ENCODE measurements at places on chromosomes 12 and 14.

GRCh38 chr14:34219661-34220377 is 242.2 kb downstream of the SPTSSA start:
- no peak for DNase-seq

- DNase-seq, result peak; percentile 25
These were observed 31.5 kb downstream of the COA8 start for GRCh38 chr14:103594265-103594664.

GRCh38 chr12:84313323-84313675 is 599.3 kb downstream of the SLC6A15 start:
- no peak for DNase-seq

DNA sequence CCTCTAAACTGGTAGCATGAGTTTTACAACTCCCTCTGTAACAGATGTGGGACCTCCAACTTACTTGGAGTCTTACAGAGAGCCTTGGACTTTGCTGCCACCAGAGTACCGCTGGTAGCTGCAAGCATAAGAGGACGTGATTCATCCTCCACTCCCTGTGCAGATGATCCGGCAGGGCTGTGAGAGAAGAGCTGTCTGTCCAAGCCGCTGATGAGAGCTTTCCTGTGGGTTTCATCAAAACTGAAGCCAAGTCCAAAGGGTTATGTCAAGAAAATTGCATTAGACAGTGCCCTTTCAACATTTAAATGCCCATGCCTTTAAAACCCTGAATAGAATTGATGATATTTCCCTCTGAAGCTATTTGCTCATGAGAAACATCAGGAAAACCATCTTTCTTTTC is 85.8 kb downstream of the LLPH start:
- no peak for DNase-seq

- no peak for DNase-seq
These were observed 11.7 kb upstream of the PTHLH start for GRCh38 chr12:27984275-27984674.

GRCh38 chr12:7451756-7452155 is 7.8 kb upstream of the CD163L1 start:
- DNase-seq, result no peak

- DNase-seq, result no peak
These were observed 71.8 kb downstream of the NPAS3 start for GRCh38 chr14:33010495-33010894.

DNA sequence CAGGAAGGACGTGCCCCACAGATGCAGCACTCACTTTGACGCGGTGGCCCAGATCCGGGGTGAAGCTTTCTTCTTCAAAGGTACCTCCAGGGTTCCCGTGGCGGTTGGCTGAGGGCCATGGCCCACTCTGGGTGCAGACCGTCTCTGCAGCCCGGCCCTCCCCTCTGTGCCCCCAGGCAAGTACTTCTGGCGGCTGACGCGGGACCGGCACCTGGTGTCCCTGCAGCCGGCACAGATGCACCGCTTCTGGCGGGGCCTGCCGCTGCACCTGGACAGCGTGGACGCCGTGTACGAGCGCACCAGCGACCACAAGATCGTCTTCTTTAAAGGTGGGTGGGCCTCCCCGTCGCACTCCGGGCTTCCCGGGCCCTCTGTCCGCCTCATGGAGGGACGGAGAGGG is 16.9 kb downstream of the MMP17 start:
- no peak for DNase-seq

GRCh38 chr14:96038558-96038919 is 623 bp upstream of the C14orf132 start:
- DNase-seq, result no peak

GRCh38 chr14:38297681-38298080 is 41.8 kb upstream of the CLEC14A start:
- no peak for DNase-seq

DNA sequence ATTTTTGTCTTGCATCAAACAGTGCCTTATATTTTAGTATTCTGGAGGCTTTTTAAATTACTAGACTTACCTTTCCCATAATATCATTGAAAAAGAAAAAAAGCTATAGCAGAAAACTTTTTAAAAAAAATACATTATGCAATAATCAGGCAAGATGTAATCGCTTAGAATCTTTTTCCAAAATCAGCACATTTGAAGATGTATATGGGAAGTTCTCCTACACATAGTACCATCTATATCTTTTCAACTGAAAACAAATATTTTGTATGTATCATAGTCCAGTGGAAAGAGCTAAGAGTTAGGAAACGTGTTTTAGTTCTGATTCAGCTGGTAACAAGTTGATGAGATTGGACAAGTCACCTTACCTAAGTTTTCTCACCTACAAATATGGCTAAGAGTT is 70.6 kb downstream of the SLC41A2 start:
- DNase-seq, result no peak

DNA sequence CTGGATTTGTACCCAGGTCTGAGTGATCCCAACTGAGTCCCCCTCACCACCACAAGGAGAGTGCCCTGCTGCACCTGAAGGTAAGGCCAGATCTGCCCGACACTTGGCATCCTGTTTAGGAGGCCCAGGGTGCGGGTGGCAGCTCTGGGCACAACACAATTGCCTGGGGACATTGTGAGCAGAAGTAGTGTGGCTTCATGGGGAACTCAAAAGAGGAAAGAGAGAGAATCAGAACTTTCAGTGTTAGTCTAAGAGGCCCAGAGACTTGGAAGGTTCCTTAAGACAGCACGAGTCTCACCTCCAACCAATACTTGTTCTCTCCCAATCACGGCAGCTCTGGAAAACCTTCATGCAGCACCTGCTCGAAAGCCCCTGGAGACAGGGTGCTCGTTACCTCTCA is 6.6 kb upstream of the SLC8B1 start:
- DNase-seq, result no peak

GRCh38 chr12:116337312-116337711 is 59.8 kb upstream of the MED13L start:
- no peak for DNase-seq

GRCh38 chr12:52137746-52138145 is 54.1 kb downstream of the KRT80 start:
- DNase-seq, result no peak

GRCh38 chr14:95659293-95659989 is 26.8 kb upstream of the TCL1B start:
- no peak for DNase-seq

DNA sequence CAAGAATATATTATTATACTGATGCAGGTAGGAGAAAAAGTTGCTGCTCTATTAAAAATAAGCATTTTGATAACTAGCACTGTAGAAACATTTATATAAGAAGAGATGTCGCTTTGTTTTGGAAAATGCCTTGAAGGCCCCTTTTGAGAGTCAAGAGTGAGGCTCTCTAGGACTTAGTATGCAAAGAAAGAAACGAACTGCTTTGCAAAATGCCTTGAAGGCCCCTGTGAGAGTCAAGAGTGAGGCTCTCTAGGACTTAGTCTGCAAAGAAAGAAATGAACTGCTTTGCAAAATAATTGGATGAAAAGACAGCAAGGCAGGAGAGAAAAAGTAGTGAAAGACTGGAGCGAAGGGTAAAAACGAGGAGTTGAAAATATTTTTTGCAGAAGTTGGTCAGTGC is 65.9 kb downstream of the AVPR1A start:
- DNase-seq, result no peak

- DNase-seq, result no peak
These were observed 226.8 kb downstream of the FBXL14 start for GRCh38 chr12:1367331-1368291.

DNA sequence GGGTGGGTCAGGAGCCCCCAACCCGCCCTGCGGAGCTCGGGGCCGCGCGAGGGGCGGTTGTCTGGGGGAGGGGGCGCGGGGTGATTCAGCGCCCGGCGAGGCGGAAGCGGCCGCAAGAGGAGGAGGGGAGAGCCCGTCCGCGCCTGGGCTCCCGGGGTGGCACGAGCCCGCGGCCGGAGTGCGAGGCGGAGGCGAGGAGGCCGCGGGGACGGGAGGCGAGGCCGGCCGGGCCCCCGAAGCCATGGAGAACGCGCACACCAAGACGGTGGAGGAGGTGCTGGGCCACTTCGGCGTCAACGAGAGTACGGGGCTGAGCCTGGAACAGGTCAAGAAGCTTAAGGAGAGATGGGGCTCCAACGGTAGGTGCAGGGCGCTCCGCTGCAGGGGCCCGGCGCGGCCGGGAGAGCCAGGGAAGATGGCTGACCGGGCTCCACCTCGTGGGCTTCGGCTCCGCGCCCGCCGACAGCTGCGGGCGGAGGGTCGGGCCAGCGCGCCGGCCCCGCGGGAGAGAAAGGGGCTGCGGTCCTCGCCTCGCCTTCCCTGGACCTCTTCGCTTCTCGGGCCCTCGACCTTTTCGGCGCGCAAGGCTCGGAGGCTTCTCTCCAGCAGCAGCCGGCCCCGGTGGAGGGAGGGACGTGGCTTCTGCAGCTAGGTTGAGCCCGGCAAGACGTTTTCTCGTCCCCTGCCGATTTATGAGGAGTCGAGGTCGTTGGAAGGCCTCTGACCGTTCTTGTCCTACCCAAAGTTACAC is 677 bp downstream of the ATP2A2 start:
- no peak for DNase-seq

- DNase-seq, result no peak
These were observed 288.7 kb downstream of the NAV3 start for GRCh38 chr12:78119351-78119918.

DNA sequence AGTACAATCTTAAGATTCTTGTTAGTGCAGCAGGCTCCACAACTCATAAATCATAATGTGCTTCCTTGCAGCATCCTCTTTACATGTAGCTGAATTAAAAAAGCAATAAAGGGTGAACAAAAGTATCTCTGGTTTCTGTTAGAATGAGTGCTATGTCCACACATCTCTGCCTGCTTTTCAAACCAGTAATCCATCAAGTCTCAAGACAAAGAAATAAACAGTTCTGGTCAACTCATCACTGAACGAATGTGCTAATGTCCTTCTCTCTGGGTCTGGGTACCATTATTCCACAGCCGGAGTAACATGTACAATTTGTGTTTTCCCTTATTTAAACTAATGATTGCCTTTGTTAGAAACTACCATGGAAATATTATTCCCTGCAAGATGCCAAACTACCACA is 273.0 kb upstream of the USP15 start:
- DNase-seq, result no peak

DNA sequence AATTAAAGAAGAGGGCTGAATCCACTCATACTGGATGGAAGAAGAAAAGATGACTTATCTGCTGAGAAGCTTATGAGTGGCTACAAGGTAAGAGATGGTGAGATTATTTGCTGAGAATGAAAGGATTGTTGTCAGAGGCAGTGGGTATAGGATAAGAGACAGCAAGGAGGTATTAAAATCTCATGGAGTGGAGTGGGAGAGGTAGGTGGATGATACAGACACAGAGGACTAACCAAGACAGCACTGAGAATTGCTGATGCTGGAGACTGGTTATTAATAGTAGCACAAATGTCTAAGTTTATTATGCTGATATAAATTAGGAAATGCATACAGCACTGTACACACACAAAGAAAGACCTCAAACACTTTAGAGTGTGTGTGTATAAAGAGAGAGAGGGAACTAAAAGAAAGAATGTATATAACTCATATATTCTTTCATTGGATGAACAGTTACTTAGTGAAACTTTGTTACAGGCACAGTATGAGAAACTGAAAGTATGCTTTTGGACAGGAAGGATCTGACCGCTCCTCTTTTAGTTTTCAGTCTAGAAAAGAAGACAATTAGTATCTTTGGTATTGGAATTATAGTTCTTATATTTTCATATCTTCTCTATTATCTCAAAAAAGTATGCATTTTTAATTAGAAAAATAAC is 543.1 kb downstream of the LRFN5 start:
- no peak for DNase-seq

DNA sequence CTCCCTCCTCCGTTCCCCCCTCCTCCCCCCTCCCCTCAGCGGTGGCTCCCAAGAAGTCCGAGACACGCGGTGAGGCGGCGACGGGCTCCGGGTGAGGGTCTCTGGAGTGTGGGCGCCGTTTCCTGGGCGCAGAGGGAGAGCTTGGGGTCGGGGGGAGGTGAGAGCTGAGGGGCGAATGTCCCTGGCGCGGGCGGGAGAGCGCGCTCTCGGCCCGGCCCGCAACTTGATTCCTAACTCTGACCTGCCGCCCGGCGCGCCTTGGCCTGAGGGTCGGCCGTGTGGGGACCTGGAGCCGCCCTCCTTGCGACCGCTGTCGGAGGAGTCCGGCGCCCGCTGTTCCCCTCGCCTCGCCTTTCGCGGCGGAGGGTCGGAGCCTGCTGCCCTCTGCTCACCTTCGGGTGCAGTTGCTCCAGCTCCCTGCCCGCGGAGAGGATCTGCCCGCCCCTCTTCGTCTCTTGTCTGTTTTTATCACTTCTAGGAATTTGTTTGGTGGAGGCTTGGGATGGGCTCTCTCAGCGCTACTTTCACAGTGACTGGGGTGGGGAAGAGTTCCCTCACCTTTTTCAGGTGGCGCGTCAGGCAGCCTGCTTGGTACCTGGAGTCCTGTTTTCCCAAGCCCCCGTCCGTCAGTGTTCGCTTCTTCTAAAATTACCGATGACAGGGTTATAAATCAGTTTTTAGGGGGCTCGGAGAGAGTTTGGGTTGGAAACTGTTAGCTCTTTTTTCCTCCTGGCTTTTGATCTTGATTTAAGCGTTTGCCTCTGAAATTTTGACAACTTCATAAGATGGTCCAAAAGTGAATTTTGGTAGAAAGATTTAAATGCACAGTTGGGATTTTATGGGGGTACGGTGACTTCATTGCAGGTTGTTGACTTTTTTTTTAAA is 495 bp downstream of the ADIPOR2 start:
- DNase-seq, result no peak

DNA sequence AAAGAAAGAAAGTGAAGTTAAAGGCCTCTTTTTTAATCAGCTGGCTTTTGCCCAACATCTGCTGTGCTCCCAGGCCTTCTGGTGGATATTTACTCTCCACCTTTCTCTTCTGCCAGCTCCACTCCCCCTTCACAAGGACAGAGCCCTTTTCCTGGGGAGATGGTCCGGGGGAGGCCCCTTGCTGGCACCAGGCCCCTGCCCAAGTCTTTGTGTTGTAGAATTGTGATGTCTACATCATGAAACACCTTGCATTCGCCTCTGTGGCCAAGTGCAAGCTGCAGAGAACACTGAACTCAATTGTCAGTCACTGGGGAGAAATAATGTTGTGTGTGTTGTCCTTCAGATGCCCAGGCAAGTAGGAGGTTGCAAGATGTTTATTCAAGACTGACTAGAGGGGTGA is 150.3 kb downstream of the DPF3 start:
- no peak for DNase-seq

DNA sequence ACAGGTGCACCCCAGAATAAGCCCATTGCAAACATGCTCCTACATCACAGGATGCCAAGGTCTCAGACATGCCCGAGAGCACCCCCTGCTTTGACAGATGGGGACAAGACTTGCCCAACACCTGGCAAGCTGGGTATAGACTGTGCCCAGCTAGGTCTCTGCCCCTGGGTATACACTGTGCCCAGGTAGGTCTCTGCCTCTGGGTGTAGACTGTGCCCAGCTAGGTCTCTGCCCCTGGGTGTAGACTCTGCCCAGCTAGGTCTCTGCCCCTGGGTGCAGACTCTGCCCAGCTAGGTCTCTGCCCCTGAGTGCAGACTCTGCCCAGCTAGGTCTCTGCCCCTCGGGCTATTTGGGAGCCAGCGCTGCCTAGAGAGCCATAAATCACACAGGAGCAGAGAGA is 85.9 kb downstream of the CCDC88C start:
- no peak for DNase-seq

GRCh38 chr14:74653386-74654138 is 41.5 kb upstream of the LTBP2 start:
- DNase-seq, result no peak

- no peak for DNase-seq
These were observed 36.1 kb downstream of the PELI2 start for GRCh38 chr14:56154321-56154720.

- no peak for DNase-seq
These were observed 334.7 kb upstream of the KITLG start for GRCh38 chr12:88914967-88915366.

- peak; percentile 53 for DNase-seq
These were observed 33.0 kb downstream of the HIGD1C start for GRCh38 chr12:50985322-50985721.

- no peak for DNase-seq
These were observed 23.6 kb upstream of the TMEM132D start for GRCh38 chr12:129927316-129927900.

All from AG09309 (cell line).